WERI-Rb-1 (cell line): ENCODE measurements at places on chromosomes 6 and 20.
A peak's percentile ranks its signal among the peaks of the same experiment; 100 is the strongest.

- no peak for DNase-seq
Observed at GRCh38 chr20:22568872-22569344, 15.5 kb downstream of the FOXA2 start.

DNA sequence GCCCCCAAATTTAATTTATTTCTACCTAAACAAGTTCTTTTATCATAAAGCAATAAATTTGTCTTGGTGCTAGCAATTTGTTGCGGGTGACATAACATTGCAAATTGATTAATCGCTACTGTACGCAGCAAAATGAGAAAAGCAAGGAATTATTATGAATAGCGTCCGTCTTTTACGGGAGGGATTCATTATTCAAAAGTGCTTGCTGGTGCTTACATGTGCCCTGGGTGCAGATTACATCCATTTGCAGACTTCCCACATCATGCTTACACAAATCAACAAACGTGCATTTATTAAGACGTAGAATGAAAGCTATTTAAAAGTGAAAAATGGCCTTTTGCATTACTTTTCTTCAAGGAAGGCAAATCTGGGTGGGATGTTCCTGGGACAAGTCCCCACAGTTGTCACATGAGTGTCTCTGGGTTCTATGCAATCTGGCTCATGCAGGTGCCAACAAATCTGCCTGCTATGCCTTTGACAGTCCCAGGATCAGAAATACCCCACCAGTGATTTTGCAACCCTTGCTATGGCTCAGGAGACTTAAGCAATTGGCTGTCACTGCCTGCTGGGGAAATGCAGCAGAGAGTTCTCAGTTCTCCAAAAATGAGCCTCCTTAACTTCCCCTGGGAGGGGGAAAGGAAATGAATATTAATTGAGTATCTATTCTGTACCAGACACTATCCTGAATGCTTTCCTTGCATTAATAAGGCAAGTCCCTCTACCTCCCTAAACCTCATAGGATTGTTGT lies 30.1 kb upstream of the MAFB start:
- no peak for DNase-seq

GRCh38 chr6:163958646-163959045 lies 544.1 kb downstream of the QKI start:
- DNase-seq = no peak

DNA sequence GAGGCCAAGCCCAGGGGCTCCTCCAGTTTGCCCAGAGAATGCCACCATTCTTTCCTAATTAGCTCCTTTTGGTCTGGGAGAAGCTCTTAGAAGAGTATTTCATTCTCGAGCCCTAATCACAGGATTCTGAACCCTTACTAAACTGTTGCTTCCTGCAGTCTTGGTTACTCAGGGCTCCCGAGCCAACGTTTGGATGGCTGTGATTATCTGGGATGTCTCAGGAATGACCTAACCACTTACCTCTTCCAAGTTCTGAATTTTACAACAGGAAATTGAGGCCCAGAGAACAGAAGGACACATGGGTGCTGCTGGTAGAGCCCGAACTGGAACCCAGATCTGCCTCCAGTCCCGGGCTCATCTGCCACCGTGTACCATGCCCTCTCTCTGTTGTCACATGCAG lies 22.2 kb upstream of the PNPLA1 start:
- DNase-seq = no peak

DNA sequence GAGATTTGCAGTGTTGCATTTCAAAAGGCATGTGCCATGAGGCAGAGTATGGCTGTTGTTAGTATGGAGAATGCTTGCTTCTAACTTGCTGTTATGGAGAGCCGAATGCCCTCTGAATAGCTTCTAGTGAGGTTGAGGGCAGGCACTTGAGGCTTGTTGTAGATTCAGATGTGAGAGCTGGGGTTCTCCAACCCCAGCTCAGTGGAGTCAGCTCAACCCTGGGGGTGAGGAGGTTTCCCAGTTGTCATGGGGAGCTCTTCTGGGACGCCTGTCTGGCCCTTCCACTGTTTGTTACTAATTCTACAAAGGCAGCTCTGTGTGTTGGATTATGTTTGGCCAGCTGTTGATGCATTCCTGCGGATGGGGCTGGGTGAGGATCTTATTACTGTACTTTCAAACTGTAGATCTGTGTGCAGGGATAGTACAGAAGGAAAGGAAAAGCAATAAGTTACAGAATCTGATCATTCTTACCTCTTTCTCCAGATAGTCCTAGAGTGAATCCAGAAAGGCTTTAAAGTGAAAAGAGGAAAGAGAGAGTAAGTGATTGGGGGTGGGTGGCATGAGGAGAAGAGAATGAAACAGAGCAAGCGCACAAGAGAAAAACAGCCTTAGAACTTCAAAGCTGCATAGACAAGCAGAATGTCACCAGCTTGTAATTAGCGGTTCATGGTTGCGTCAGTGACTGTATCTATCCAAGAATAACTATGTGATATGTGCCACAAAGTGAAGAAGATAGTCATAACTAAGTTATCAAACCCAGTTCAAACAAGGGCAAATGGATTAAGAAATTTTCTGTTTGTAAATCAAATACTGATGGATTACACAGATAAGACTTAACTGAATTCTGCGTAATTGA lies 148.7 kb downstream of the PRL start:
- DNase-seq = peak; percentile 85

- no peak for DNase-seq
Observed at GRCh38 chr6:42372699-42373098, 79.0 kb downstream of the TRERF1 start.

- DNase-seq = no peak
Observed at GRCh38 chr6:154791556-154792317, 58.5 kb downstream of the SCAF8 start.

DNA sequence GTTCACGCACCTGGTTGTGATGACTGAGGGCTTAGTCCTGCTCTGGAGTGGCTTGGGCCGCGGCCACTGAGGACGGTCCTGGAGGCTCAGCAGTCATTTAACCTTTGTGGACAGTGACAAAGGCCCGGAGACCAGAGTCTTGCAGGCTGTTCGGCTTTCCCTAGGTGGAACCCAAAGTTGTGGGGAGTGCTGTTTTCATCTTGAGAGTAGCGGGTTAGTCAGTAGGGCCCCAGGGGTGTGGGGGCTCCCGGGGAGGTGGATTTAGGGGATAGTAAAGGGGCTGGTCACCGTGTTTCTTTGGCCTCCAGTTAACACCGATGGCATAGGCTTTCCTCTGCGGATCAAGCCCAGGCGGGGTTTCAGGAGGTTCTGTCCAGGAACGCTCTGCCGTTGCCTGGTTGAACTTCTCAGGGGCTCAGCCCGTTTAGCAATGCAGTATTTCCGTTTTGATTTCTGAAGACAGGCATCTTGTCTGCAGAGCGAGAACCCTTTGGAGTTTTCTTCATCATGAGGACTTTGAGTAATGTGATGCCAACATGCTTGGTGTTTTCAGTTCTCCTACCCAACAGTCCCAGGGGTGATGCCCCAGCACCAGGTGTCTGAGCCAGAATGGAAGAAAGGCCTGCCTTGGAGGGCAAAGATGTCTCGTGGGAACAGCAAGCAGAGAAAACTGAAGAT lies 31.8 kb downstream of the ZNF831 start:
- DNase-seq = no peak

GRCh38 chr6:118810420-118811027 lies 83.4 kb upstream of the ASF1A start:
- DNase-seq = no peak

DNA sequence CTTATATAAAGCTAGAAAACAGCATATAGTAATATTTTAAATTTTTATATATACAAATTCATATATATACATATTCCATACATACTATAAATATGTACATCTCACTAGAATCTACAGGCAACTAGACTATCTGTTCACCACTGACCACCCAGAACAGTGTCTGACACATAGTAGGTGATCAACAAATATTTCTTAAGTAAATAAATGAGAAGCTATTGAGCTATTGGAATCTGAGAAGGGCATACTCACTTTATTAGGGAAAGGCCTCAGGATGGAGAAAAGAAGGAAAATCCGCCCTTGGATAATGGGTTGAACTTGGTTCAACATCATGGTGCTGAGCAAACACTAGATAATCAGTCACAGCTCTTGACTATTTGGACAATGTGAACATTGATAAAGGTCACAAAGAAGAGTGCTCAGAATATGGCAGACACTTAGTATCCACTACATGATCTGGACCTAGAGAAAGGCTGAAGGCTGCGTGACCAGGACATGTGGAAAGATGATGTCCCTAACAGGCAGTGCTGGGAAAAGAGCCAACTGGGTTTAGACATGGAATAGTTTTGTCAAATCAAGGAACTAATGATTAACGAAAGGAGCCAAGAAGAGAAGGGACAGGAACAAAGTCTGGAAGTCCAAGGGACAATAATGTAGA lies 186.1 kb downstream of the TASP1 start:
- DNase-seq = no peak

- DNase-seq = peak; percentile 26
Observed at GRCh38 chr6:156848533-156848932, 71.4 kb downstream of the ARID1B start.

DNA sequence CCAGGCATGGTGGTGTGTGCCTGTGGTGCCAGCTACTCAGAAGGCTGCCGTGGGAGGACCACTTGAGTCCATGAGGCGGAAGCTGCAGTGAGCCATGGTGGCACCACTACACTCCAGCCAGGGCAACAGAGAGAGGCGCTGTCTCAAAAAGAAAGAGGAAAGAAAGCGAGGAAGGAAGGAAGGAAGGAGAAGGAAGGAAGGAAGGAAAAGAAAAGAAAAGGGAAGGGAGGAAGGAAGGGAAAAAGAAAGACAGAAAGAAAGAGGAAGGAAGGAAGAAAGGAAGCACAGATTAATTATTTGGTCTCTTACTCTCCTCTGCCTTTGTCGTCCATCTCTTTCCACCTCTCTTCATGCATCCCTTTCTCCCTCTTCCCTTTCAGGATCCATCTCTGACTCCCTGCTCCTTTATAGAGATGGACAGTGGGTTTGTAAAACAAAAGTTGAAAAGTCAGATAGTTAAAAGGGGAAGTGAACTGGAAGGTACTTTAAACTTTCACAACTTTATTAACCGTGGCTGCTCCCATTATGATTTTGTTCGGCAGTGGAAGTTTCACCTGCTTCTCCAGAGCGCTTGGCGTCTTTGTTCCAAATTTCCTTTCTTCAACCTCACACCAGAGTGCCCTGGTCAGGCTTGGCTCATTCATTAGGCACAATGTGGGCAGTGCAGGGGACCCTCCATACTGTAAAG lies 1.5 kb downstream of the HLA-DQA1 start:
- no peak for DNase-seq

DNA sequence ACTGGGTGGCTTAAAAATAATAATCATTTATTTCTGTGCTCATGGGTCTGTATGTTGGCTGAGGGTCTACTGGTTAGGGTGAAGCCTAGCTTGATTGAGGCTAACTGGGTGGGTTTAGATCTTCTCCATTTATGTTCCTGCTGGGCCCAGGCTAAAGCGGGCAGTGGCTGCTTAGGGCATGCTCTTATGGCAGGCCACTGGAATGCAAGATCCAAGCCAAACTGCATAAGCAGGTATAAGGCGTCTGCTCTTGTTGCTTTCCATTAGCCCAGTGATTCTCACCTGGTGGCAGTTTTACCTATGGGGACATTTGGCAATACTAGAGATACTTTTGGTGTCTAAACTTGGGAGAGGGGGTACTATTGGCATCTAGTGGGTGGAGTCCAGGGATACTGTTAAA lies 44.5 kb downstream of the QKI start:
- no peak for DNase-seq

GRCh38 chr6:30719356-30719755 lies 796 bp upstream of the TUBB start:
- no peak for DNase-seq

GRCh38 chr6:139296927-139297326 lies 5.1 kb upstream of the TXLNB start:
- no peak for DNase-seq

GRCh38 chr6:129908858-129909257 lies 47.7 kb upstream of the TMEM244 start:
- DNase-seq = no peak

DNA sequence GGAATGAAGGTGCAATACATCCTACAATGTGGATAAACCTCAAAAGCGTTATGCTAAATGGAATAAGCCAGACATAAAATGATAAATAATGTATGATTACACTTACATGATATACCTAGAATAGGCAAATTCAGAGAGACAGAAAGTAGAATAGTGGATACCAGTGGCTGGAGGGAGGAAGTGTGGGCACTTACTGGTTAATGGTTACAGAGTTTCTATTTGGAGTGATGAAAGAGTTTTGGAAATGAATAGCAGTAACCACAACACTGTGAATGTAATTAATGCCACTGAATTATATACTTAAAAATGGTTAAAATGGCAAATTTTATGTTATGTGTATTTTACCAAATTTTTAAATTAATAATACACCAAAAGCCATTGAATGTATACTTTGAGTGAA lies 71.4 kb upstream of the CST7 start:
- no peak for DNase-seq

DNA sequence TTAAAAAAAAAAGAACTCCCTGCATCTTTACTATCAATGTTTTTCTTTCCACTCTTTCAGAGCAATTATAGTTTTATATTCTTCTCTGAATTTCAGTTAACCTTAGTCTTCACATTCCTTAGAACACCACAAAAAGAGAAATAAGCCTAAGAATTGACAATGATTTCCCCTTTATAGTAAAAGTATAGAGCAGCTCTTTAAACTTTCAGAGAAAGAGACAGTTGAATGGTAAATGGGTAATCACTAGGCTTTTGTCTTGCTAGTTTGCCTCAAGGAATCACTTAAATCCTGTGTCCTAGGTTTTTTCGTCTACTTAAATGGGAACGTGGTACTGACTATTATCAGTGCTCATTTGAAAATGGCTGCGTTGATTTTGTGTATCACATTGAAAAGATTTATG lies 31.8 kb downstream of the SLX4IP start:
- no peak for DNase-seq

- no peak for DNase-seq
Observed at GRCh38 chr6:57432919-57433684, 115.7 kb downstream of the PRIM2 start.

DNA sequence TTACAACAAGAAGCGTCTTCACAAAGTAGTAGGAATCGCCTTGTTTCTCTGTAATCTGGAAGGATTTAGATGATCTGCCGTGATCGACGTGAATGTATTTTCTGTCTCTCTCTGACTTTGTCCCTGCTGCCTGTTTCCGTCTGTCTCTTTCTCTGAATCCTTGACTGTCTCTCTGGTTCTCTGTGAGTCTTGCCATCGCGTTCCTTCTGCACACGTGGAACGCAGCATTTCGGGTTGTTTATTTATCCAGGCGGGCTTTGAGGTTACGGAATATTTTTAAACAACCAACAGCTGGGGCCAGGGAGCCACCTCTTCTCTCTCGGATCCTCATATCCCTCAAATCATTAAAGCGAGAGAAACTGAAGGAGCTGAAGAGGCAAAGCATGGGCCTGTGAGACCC lies 215.9 kb downstream of the ZDHHC14 start:
- DNase-seq = no peak
